Left renal pelvis (tissue), 4 donors: ENCODE measurements at places on chromosomes 4 and X. TPM values are rescaled to one million over a fixed set of nuclear protein-coding genes. Genes with fewer than 3 reads are reported as not detected.

The GPR82 gene
- polyA plus RNA-seq: 0.18 TPM

The STIM2 gene
- 37.7 TPM for polyA plus RNA-seq

The RNF212 gene
- polyA plus RNA-seq: 13.4 TPM

The NRK gene
- polyA plus RNA-seq: 24.2 TPM

GRCh38 chr4:31702326-31702725 lies 982.2 kb downstream of the PCDH7 start:
- DNase-seq: no peak

DNA sequence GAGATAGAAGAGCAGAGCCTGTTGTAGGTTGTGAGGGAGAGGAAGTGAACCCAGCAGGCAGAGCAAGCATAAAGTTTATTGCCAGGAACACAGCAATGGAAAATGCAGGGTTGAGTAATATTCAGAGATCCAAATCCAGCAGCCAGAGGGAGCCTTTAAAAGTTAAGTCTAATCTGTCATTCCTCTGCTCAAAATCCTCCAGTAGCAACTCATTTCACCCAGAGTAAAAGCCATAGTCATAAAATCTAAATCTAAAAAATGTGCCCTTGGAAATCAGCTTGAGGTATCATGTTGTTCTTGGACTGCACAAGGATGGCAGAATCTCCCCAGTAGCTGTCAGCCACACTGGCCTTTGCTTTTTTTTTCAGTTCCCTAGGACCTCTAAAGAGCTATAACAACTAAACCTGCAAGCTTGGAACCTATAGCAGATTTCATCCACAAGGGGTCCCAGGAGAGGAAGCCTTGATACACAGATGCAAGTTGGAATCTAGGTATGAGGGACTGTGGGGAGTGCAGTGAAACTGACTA lies 62.9 kb upstream of the FRAS1 start:
- peak; percentile 64 for DNase-seq

DNA sequence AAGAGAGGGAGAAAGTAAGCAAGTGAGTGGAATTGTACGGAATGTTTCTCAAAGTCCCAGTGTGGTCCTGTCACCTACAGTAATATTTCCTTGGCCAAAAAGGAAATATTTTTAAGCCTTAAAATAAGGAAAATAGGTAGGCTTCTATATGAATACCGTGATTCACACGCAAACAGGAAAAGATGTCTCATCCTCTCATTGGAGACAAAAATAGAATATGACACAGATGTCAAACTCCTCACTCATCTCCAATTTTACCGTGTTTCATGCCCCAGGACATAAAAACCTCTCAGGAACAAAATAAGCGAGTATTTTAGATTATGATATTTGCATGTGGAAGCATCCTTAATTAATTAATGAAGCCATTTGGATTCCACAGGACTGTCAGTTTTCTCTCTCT lies 1269.5 kb downstream of the RAPGEF2 start:
- no peak for DNase-seq

GRCh38 chr4:2963966-2964471 lies 648 bp downstream of the GRK4 start:
- DNase-seq: no peak

GRCh38 chr4:132642016-132642817 lies 506.9 kb upstream of the PCDH10 start:
- DNase-seq: peak; percentile 8

DNA sequence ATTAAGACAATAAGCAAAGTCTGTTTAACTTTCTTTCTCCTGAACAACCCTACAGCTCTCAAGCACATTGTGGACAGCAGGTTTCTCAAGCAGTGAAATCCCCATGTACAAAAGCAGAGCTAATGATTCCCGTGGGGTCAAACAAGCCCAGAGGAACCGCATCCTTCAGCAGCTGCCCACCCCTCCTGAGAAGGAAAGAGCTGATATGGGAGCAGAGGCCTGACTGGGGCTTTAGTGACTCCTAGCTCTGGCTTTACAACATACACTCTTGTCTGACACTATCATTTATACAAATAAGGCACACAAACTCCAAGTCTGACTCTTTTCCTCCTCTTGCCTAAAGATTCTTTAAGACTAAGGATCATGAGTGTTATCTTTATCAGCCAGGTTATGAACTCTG lies 32.8 kb downstream of the HDAC8 start:
- no peak for DNase-seq

- DNase-seq: no peak
Measured at GRCh38 chr4:36177946-36178345, 66.4 kb downstream of the ARAP2 start.

DNA sequence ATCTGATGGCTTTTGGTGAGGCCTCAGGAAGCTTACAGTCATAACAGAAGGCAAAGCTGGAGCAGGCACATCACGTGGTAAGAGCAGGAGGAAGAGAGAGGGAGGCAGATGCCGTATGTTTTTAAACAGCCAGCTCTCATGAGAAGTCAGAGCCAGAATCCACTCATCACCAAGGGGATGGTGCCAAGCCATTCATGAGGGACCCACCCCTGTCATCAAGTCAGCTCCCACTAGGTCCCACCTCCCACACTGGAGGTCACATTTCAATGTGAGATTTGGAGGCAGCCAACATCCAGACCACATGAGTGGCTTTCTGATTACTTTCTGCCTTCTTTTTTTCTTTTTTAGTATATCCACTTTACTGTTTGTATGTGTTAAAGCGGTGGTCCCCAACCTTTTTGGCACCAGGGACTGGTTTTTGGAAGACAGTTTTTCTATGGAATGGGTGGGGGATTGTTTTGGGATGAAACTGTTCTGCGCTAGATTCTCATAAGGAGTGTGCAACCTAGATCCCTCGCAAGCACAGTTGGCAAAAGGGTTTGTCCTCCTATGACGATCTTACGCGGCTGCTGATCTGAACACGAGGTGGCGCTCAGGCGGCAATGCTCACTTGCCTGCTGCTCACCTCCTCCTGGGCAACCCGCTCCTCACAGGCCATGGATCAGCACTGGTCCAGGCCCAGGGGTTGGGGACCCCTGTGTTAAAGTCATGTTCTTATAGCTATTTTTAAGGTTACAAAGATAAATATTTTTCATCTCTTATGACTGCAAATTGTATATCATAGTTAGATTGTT lies 61.7 kb downstream of the SLIT2 start:
- DNase-seq: no peak

DNA sequence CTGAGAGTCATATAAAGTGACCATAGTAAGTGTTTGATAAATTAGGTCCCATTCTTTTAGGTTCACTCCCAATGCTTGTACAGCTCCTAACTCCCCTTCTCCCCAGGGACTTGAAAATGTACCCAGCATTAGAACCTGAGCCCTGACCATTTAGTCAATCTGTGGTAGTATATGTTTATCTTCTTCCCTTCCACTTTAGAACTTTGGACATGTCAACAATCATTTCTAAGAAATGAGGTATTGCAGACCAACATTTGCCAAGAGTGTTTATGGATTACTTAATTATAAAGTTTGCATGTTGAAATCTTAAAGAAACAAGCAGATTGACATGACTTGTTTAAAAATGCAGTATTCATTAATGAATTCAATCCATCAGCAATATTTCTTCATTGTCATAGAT lies 26.0 kb downstream of the AFM start:
- DNase-seq: no peak

GRCh38 chr4:39383690-39384089 lies 17.5 kb upstream of the RFC1 start:
- no peak for DNase-seq

DNA sequence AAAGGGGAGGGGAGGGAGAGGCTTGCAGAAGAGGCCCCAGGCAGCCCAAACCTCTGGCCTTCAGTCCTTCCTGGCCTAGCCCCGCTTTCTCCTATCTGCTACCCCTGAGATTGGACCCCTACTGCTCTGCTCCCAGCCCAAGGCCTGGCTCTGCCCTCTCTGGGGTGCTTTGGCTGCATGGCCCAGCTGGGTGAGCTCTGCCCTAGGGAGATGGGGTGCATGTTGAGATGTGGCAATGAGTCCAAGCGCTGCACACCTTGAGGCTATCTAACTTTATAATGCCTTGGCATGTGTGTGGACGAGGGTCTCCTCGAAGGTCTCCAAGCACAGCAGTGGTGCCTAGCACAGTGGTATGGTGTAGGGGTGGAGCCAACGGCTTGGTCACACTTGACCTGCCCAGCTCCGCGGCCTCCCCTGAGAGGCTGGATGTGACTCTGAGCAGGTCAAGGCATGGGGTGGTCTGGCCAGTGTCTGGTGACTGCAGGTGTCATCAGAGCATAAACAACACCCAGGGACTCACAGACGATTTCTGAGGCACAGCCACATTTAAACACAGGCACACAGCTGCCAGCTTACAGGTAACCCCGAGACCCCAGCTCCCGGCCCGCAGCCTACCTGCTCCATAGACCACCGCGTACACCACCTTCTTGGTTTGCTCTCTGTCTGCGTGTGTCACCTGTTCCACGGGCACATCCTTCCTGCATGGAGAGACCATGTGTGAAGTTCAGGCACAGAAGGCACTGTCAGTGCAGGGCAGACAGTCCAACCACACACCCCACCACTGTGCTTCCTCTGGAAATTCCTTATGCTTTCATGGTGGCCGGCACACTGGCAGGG lies 36.3 kb downstream of the NAT8L start:
- DNase-seq: no peak

GRCh38 chrX:76977452-76977851 lies 469.7 kb upstream of the FGF16 start:
- no peak for DNase-seq

- DNase-seq: no peak
Measured at GRCh38 chrX:140572724-140573123, 67.9 kb upstream of the SOX3 start.

DNA sequence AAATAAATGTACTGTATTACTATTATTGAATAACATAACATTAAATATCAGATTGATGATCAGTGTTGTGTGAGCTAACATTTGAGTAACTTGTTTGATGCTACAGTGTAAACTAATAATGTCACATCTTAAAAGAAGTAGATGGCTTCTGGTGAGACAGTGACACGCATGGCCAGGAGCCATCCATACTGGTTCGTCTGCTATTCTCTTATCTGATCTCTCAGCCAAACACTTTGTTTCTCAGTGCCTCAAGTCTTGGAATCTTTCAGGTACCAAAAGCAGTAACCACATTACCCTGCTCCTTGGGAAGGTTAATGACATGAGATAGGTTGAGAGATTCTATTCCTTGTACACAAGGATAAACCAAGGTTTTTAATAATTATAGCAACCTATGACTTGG lies 198.1 kb upstream of the IGFBP7 start:
- DNase-seq: no peak

- no peak for DNase-seq
Measured at GRCh38 chrX:147741776-147742175, 169.9 kb upstream of the FMR1 start.

DNA sequence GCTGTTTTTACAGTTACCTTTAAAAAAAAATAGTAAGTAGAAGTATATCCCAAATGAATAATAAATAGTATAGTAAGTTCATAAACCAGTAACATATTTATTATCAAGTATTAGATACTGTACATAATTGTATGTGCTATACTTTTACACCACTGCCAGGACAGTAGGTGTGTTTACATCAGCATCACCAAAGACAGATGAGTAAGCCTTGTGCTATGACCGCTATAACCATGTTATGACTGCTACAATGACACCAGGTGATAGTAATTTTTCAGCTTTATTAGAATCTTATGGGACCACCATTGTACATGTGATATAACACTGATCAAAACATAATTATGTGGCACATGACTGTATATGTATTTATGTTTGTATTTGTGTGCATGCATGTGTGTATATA lies 27.3 kb downstream of the PABPC4L start:
- no peak for DNase-seq

DNA sequence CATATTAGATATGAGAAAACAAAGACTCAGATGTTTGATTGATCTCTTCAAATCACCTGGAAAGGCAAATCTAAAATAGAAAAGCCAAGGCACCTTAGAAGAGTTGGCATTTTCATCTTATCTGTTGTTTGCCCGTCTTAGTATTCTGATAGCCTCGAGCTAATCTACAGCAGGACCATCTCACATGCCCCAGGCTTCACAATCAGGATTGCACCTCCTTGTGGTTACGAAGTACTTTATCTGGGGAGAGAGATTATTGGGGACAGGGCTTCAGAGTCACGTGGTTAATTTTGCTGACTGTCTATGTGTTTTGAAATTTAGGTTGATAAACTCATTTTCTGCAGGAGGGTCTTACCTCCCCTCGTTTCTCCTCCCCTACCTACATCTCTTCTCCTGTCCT lies 313.1 kb upstream of the ANXA10 start:
- DNase-seq: no peak

GRCh38 chr4:142324572-142324971 lies 521.5 kb downstream of the INPP4B start:
- DNase-seq: no peak

DNA sequence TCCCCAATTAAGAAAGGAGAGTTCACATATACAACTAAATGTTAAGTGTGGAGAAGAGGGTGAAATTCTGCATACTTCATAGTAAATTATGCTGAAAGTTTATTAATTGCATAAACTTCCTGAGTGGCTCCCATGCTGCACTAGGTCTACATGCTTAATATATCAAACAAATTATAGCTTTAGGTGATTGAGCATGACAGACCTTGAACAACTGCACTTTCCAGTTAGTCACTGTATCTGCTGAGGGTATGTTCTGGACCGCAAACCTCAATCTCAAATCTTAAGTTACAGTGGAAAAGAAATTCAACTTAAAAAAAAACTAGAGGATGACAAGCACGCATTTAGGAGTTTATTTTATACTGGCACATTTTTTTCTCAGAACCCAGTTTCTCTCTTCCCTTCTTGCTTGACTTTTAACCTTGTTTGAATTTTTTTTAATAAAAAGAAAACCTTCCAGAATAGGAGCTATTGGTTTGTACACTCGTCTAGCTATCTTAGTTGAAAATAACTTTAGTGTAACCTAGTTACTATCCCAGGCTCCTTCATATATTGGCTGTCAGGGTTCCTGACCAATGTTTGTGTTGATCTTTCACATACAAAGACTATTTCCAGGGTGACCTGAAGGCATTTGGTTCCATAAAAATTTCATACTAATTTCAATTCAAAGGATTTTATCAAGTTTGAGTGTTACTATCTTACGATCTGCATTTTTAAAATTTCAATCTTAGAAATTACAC lies 10.2 kb upstream of the FAM120C start:
- DNase-seq: no peak
